ENCODE measurements at places on chromosomes 11 and 22.

DNA sequence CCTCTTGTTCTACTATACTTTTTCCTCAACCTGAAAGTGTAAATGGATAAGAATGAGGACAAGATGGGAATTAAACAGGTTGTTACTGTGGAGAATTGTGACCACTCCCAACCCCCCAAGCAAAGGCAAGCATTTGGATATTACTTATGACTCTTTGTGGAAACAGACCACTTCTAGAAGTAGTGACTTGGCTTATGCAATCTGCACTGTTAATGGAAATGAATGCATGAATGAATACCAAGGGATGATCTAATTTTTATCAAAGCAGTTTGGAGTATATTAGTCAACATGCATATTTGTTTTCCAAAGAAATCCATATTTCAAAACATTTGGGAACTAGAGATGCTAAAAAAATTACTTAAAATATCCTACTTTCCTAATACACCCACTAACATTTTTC lies 35.3 kb downstream of the AMOTL1 start:
- no peak for DNase-seq

- DNase-seq: no peak
These were observed 14.6 kb downstream of the SCGB2A1 start for GRCh38 chr11:62223095-62223494.

GRCh38 chr22:36968249-36968964 lies 50.8 kb downstream of the TST start:
- no peak for DNase-seq

DNA sequence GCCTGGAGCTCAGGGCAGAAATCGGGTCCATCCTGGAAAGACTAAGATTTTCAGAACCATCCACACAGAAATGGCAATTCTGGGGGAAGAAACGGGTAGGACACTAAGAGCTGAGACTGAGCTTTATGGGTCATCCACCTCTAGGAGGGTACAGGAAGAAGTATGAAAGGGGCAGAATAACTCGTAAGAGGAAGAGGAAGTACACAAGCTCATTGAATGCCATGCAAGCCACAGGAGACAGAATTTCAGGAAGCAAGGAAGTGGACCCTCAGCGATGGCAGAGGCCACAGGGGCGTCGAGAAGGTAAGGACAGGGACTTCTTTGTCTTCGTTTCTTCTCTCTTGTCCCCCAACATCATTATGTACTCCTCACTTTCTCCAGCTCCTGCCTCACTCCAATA lies 169.6 kb downstream of the MAML2 start:
- DNase-seq: no peak

DNA sequence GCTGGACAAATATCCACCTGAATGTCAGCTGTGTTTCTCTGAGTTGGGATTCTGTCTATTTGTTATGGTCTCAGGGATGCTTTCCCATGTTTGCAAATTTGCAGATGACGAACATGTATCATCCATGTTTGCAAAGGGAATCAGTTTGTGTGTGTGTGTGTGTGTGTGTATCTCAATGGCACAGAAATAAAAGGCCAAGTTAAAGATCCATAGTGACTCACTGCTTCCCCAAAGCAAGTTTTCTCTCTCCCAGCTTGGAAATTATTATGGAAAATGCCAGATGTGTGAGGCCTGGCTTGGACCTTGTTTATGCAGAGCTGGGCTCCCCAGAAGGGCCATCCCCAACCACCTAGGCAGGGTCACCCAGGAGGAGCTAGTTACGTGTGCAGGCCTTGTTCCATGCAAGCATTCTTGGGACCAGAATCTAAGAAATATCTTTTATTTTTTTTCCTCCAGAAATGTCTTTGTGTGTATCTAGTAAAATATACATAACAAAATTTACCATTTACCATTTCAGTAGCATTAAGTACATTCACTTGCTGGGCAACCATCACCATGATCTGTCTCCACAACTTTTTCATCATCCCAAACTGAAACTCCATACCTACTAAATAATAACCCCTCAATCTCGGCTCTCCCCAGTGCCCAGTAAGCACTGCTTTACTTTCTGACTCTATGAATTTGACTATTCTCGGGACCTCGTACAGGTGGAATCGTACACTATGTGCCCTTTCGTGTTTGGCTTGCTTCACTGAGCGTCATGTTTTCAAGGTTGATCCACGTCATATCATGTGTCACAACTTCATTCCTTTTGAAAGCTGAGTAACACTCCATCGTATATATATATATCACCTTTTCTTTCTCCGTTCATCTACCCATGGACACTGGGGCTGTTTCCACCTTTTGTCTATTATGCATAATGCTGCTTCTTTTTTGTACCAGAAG lies 56.6 kb upstream of the WNT7B start:
- DNase-seq: no peak

- no peak for DNase-seq
These were observed 8.9 kb downstream of the YPEL1 start for GRCh38 chr22:21726650-21727049.

GRCh38 chr11:108565653-108566052 lies 27.9 kb downstream of the EXPH5 start:
- no peak for DNase-seq

DNA sequence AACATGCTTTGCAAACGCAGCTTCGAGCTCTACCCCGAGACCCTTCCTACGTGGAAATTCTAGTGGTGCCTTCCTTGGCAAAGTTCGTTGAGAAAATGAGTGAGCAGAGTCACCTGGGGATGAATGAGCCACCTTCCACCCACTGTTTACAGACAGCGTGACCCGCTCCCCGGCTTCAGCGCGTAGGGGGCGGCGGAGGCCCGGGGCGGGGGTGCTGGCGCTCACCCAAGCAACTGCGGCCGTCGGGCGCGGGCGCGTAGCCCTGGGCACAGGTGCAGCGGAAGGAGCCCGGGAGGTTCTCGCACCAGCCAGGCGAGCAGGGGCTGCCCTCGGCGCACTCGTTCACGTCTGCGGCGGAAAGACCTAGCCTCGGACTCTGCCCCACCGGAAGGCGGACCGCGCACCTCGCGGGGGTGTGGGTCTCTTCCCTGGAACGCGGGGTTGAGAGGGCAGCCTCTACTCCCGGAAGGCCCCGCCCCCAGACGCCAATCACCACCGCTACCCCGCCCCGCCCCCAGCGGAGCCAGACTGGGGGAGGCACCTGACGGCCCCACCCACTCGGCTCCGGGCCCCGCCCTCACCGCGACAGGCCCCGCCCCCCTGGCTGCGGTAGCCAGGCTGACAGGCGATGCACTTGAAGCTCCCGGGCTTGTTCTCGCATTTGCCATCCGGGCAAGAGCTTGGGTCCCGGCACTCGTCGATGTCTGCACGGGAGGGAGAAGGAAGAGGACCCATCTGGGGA lies 11.8 kb downstream of the LTBP3 start:
- DNase-seq: peak; percentile 99

GRCh38 chr11:44793350-44794090 lies 66.8 kb downstream of the TSPAN18 start:
- no peak for DNase-seq

GRCh38 chr11:102599642-102600261 lies 25.4 kb downstream of the MMP20 start:
- DNase-seq: no peak

DNA sequence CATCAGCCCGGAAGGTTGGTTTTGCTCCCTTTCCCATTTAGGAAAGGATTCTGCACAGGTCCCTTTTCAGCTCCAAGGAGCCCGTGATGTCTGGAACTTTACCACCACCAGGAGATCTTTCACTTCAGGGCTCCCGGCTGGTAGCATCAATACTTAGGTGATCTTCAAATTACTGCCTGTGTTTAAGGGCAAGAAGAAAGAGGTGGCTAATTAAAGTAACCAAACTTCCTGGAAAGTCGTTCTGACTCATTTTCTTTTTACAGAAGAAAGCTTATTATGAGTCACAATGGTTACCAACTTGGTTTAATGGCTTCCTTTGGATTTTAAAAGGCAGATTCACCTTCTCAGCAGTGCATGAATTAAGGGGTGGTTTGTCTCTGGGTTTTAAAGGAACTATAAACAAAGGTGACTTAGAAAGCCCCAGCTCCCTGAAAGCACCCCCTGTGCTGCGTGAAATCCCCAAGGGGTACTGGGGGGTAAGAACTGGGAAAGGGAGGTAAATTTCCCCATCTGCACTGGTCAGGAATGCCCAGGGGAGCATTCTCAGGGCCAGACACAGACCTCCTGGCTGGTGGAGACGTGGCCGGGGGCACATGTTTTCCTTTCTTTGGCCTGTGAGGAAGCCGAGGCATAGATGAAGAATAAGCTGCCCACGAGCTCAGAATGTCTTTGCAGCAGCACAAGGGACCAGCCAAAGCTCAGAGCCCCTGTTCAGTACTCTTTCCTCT lies 8.8 kb downstream of the POU2F3 start:
- DNase-seq: no peak

- DNase-seq: no peak
These were observed 148.3 kb upstream of the POU2AF2 start for GRCh38 chr11:111097191-111097590.

GRCh38 chr11:112822478-112823274 lies 138.5 kb upstream of the NCAM1 start:
- DNase-seq: no peak

DNA sequence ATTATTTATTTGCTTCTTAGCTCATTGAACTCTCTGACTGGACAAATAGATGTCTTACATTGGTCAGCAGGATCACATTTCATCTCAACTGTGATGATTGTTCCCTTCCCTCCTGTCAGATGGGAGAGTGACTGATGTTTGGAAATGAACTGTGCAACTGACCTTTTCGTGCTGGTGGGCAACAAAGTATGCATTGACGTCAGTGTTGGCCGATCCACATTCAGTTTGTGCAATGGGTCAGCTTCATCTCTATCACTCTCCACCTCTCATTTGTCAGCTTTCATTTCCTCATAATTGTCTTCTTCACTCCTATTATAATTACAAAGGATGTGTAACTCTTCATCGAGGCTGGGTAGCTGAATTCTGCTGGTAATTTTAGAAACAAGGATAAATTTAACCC lies 71.3 kb downstream of the PPP2R1B start:
- DNase-seq: no peak

- no peak for DNase-seq
These were observed 24.9 kb downstream of the IMMP1L start for GRCh38 chr11:31484497-31484896.

DNA sequence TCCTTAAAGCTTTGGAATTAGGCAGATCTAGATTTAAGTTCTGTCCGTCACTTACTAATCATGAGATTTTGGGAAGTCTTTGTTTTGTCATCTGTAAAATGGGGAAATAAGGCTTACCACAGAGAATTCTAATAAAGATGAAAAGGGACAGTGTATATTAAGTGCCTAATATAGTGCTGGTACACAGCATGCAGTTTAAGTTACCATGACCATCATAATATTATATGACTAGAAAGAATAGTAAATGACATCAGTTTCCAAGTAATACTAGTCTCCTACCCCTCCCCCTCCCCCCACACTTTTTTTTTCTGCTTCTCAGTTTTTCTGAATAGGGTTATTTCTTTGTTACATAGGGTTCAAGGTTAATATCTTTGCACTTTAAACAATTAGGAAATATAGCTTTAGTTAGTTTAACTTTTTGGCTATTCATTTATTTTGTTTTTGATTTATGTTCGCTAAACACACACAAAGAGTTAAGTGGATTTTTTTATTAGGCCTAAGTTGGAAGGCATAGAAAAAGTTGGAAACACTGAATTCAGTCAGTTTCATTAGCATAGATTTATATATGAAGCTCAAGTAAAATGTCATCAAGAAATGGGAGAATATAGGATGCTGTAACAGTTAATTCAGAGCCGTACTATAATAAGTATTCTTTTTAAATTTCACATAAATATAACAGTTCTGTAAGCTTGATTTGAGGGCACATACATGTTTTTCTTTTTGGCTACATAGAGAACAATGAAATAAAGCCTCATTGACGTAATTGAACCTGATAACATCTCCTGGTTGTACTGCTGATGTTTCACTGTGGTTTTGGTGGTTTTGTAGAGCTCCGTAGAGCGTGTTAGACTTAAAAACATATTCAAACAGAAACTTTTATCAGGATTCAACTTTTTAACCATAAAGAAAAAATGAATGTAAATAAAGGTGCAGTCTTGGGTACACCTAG lies 121.2 kb downstream of the PDE3B start:
- DNase-seq: no peak

GRCh38 chr11:106463796-106464201 lies 386.3 kb downstream of the AASDHPPT start:
- no peak for DNase-seq

DNA sequence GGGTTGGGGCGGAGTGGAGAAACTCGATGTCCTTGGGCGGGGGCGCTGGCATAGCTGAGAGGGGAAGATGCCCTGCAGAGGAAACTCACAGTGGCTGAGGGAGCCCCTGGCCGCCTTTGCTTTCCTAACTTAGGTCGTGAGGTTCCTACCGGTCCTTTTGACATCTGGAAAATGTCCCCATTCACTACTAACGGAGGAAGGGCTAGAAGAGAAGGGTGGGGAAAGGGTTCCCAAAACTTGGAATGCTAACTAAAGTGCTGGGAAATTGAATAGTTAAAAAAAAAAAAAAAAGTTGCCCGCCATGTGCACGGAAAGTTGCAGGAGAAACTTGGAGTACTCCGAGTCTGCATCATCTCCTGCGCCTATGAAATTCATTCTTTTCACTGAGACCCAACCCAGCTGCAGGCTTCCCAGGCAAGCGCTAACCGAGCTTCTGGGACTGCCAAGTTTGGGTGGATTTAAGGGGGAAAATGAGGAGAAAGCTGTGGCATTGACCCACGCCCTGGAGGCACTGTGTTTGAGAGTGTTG lies 796 bp downstream of the TIMP3 start:
- no peak for DNase-seq

- DNase-seq: no peak
These were observed 170.6 kb downstream of the DYNC2H1 start for GRCh38 chr11:103279821-103280220.

- DNase-seq: no peak
These were observed 49.9 kb downstream of the TRIM29 start for GRCh38 chr11:120088056-120088455.

All from activated CD4-positive, alpha-beta T cell treated with anti-CD3 and anti-CD28 coated beads, Interleukin-2, amount 50 U/mL, for 4 hours (primary cell).